ENCODE measurements at places on chromosomes 12 and 14. TPM values are rescaled to one million over a fixed set of nuclear protein-coding genes. Genes with fewer than 3 reads are reported as not detected.

DNA sequence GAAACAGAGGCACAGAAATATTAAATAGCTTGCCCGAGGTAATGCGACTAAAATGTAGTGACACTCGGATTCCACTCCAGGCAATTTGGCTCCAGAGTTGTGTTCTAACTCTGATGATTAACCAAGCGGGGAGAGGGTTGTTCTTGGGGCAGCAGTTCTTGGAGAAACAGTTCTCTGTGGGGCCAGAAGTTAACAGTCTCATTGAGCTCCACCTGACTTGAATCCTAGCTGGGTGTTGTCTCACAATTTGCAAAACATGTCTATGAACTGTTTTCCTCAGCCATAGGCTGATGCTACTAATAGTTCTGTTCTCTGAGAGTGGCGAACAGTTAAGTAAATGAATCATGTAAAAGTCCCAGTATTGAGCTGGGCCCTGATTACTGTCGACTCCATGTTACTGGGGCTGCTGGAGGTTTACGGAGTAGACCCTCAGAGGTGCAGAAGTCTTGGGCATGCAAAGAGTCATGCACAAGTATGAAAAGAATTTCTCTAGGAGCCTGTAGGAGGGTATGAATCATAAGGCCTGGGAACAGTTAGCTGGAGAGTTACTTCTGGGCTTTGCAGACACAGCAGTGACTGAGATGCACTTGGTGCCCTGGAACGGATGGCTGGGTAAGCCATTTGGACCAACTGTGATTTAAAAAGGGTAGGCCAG is 15.4 kb upstream of the NIN start:
- no peak for DNase-seq

GRCh38 chr12:12749433-12749832 is 32.3 kb downstream of the CDKN1B start:
- DNase-seq = no peak

DNA sequence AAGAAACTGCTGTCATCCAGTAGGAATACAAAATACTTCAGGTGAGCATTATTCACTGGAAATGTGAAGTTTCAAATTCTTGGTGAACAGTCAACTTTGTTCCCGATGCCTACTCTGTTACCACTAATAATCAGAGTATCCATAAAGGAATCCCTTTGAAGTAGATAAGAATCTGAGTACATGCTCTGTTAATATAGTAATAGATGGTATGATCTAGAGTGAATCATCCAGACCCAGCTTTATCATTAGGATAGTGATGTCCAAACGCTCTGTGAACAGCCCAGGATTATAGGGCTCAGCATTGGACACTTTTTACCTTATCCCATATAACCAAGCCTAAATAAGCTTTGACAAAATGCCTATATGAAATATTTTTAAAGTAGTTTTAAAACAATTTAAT is 33.3 kb downstream of the PPP2R3C start:
- DNase-seq = no peak

DNA sequence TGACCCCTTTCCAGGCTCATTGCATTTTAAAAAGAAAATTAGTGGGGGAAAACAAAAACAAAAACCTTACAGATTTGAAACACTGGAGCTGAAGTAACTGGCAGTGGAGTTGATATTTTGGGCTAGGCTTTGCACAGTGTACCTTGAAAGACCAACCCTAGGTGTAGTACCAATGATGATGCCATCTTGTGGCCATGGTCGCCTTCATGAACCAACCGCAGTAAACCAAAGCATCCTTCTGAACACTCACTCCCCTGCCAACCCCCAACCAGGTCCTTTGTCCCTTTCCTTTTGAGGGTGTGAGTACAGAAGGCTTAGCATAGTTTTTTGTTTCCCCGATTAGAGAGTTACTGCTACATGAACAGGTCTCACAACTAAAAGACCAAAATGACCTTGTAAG is 5.9 kb downstream of the TOMM20L start:
- DNase-seq = no peak

GRCh38 chr12:66047411-66048021 is 83.0 kb downstream of the LLPH start:
- no peak for DNase-seq

DNA sequence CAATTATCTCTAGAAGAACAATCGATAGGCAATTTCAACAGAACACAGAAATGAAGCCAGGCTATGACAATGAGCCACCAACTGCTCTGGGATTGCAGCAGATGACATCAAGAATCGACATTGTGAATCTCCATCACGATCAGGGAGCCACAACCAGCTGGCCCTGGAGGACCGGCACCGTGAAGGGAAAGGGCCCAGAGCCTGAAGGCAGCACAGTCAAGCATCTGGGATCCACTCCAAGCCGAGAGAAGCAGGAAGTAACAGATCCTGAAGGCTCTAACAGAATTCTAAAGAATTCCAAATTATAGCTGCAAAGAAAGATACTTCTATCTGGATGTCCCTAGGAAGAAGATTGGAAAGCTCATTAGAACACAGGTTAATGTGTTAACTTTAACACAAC is 61.0 kb downstream of the LRRC74A start:
- DNase-seq = no peak

DNA sequence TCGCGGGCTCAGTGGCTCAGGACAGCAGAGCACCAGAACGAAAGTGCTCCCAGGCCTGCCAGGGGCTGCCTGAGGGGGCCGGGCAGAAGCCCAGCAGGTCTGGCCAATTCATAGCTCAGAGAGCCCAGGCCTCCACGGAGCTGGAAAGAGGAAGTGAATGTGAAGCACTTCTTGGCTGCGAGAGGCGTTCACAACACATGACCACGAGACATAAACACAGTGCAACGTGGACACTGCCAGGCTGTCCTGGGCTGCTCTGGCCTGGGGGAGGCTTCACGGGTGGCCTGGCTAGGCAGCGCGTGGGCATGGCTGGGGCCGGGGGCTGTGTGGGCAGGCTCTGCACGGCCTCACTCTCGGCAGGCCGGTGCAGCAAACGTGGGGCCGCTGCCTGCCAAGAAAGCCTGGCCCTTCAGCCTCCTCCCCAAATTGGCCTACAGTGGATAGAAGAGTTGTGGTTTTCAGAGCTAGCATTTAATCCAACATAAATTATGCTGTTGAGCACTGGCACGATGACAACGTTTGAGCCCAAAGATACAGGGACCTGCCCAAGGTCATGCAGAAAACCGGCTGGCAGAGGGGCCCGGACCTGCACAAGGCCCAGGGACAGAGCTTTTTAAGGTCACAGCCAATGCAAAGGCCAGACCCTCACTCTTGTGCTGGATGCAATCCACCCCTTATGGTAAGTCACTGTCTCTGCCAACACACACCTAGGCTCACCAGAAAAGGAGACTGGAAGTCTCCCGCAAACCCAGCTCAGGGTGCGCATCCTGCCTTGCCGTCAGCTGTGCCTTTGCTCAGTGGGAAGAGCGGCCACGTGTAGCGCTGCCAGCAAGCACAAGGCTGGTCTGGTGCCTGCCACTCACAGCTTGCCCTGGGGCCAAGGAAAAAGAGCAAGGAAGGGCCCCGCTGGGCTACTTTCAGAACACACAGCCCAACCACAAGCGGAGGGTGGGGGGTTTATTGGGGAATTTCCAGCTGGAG is 8.6 kb downstream of the SLC25A29 start:
- peak; percentile 89 for DNase-seq

The ADSS1 gene
- 191 TPM for total RNA-seq

The SLC7A7 gene
- total RNA-seq = 5.8 TPM

The CSRP2 gene
- total RNA-seq = 55.8 TPM

The CISTR gene
- total RNA-seq = 1.7 TPM

The SRGAP1 gene
- 2.2 TPM for total RNA-seq

Measured in Right ventricle myocardium inferior (tissue), 1 donor.